Stimulated activated CD8-positive, alpha-beta memory T cell treated with anti-CD3 and anti-CD28 coated beads, Interleukin-2, amount 100 ng/mL, for 1 hour (primary cell): ENCODE measurements at places on chromosomes 2 and 18.
A peak's percentile ranks its signal among the peaks of the same experiment; 100 is the strongest.

DNA sequence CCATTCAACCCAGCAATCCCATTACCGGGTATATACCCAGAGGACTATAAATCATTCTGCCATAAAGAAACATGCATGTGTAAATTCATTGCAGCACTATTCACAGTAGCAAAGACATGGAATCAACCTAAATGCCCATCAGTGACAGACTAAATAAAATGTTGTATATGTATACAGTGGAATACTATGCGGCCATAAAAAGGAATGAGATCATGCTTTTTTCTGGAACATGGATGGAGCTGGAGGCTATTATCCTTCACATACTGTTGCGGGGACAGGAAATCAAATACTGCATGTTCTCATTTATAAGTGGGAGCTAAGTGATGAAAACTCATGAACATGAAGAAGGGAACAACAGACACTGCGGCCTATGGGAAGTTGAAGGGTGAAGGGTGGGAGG lies 65.1 kb downstream of the EHBP1 start:
- DNase-seq: no peak

- DNase-seq: no peak
Observed at GRCh38 chr2:234863043-234863934, 88.5 kb upstream of the SH3BP4 start.

DNA sequence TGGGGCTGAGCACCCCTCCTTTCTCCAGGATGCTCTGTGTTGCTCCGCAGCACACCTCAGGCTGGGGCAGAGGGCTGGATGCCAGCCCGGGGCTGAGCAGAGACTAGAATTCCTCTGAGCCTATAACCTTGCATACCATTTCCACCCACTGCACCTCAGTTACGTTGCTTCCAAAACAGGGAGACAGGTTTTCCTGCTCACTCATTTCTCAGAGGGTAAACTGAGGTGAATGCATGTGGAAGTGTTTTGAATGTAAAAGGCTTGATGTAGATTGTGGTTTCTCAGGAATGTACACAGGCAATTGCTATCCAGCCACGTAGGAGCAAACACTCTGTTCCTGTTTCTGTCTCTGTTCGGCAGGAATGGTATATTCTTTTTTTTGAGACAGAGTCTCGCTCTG lies 45.3 kb downstream of the EDAR start:
- DNase-seq: no peak

DNA sequence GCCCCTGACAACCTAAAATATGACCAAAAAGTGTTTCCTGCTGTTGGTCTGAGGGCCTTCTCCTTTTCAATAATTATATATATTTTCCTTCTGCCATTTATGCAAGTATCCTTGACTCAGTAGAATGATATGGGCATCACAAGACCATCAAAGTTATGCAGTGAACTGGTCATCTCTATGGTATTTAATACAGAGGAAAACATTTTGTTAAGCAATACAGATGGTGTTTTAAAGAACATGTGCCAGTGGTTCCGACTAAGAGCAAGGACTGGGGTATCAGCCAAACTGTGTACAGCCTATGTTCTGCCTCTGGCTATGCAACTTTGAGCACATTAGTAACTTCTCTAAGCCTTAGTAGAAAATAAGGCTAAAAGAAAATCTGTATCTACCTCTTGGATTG lies 179.0 kb downstream of the TRABD2A start:
- DNase-seq: no peak

DNA sequence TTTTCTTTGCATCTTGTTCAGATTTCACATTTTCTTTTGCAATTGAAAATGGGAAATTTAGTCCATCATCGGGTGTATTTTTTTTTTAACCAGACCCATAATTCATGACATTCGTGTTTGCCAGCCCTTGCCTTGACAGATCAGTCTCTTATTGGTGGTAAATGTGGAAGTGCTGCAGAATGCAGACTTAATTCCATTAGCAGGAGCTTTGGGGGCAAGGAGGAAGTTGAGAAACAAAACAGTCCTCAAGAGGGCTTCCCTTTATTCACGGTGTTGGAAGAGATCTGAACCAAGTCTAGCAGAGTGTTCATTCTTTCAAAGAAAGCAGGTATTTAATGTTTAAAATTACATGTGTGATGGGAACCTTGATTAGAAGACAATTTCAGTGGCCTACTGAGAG lies 16.6 kb upstream of the RPE start:
- no peak for DNase-seq

DNA sequence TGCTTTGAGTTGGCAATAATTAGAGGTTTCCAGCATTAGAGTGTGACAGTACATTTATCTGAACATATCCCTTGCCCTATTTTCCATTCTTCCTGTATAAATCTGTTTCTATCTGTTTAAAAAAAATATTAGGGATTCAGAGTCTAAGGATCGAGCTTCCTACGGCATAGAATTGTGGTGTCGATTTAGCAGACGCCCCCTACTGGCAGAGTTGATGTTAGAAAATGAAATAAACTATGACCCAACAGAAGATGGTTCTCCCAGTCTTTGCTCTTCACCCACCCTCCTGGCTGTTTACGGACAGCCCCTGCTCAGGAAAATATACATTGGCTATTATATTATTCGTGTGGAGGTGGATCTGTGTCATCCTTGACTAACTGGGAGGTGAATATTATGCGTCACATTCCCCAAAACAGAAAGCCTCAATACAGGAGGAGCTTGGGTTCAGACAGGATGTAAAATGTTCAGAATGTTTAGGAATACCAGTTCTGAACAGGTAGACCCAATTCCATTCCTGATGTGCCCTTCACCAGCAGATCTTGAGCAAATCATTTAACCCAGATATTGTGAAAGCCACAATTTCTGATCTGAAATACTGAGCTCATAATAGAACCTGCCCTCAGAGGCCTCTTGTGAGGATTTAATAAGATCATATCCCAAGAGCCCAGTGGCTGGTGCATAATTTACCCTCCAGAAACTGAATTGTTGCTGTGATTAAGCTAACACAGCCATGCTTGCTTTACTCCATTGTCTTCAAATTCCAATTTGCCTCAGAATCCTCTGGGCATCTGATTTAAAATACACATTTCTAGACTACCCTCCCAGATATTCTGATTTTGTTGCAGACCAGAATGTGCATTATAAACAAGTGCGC lies 10.8 kb upstream of the ERMN start:
- DNase-seq: peak; percentile 3

- no peak for DNase-seq
Observed at GRCh38 chr2:6498841-6499240, 366.9 kb downstream of the CMPK2 start.

DNA sequence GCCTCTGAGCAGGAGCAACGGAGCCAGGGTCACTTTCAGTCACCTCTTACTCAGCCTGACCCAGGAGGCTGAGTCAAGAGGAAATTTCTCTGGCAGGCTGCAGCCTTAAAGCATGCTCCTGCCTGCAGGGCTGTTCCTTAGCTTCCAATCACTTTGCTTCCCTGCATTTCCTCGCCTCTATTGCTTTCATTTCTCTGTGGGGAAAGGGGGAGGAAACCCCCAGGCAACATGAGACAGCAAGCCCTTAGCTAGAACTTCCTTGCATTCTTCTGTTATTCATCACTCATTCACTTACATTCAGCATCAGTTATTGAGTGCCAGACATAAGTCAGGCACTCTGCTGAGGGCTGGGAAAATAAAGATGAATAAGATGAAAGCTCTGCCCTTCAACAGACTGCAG lies 13.0 kb downstream of the XDH start:
- no peak for DNase-seq

GRCh38 chr2:69734854-69735544 lies 6.9 kb upstream of the ANXA4 start:
- DNase-seq: no peak

GRCh38 chr2:45435316-45435715 lies 175.8 kb downstream of the SRBD1 start:
- DNase-seq: no peak

GRCh38 chr2:3505771-3506170 lies 13.6 kb downstream of the ADI1 start:
- DNase-seq: no peak

DNA sequence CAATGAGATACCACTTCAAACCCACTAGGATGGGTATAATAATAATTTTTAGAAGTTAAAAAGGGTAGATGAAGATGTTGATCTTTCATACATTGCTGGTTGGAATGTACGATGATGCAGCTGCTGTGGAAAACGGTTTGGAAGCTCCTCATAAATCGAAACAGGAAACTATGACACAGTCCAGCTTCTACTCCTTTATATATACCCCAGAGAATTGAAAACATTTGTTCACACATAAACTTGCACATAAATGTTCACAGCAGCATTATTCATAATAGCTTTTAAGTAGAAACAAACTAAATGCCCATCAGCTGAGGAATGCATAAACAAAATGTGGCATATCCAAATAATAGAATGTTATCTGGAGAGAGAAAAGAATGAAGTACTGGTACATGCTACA lies 95.0 kb downstream of the STRADB start:
- no peak for DNase-seq

DNA sequence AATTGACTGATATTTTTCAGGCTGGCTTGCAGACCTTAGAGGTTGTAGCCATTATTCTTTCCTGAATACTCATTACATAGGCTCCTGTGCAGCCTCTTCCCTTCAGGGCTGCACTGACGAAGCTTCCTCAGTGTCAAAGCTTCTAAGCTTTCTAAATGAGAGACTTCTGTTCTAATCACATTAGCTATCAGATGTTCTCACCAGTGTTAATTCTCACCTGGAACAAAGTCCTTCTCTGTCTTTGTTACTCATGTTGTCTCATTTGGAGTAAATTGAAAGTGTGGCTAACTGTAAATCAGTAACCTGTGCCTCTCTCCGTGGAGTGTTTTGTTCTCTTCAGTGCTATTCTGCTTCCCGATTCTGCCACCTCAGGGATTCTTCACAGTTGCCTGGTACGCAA lies 76.9 kb downstream of the MC4R start:
- DNase-seq: no peak

DNA sequence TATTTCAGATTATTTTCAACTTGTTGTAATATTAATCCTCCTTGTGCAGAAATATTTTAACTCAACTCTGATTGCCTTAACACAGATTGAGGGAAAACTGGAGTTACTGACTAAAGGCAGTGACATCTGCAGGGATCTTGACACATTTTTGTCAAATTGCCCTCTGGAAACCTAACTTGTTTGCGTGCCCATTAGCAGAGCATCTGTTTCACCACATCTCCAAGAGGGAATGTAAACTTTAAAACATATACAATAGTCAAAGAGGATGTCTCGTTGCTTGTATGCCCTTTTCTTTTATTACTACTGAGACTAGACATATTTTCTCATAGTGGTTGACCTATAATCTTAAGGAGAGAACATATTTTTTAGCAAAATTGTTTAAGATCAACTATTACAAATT lies 14.2 kb downstream of the INPP1 start:
- DNase-seq: no peak

DNA sequence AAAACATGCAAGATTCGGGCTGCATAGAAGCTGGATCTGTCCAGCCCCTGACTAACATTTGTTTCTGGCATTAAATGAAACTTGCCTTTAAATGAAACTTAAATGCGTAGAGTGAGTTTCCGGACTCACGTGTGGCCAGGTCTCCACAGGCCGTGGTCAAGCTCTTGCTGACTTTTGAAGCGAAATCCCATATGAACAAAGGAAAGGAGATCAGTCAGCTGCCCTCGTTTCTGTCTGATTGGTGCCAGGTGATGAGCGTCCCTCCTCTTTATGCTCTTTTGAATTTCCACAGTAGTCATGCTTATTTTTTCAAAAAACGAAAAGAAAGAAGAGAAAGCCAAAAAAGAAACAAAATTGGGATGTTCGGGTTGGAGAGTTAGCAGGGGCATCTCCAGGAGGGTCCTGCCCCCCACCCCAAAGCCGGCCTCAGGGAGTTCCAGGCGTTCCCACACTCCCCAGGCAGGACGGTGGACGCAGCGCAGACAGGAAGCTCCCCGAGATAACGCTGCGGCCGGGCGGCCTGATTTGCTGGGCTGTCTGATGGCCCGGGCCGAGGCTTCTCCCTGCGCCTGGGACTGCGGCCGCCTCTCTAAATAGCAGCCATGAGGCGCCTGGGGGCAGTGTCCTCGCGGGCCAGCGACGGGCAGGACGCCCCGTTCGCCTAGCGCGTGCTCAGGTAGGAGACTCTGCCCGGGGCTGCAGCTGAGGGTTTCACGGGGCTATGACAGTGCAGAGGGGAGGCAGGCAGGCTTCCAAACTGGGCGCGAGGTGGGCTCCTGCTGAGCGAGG lies at the start of gene COLEC11:
Gene COLEC11, plus strand, starts transcription at position 620 of the 789 bp plus-strand sequence. CDS start 9,229 bp downstream, outside the sequence.
- DNase-seq: no peak

GRCh38 chr2:201275069-201275468 lies 14.7 kb downstream of the CASP8 start:
- DNase-seq: no peak

DNA sequence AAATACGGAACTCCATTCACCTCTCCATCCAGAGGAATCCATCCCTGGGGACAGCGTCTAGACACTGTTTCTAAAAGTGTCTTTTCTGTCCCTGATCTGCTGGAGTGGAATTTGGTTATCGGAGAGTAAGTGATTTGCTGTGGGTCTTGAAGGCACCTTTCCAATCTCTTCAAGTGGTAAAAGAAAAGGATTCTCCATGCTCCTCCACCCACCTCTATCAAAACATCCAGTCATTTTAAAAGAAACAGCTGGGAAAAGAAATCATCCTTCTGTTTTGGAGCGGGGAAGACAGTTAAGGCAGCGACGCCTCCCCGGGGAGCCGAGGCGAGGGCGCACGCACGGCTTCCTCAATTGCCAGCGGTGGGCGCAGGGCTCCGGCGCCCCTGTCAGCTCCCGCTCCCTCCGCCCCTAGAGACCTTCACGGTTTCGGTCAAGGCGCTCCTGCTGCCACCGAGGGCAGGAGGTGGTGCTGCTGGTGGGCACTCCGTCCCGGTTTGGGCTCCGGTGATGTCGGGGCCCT lies 547 bp downstream of the SLC35F5 start:
- peak; percentile 10 for DNase-seq
